ENCODE measurements at places on chromosomes 6 and 20.

- no peak for DNase-seq
Measured at GRCh38 chr6:36671687-36672375, 6.7 kb upstream of the CDKN1A start.

- no peak for DNase-seq
Measured at GRCh38 chr6:63565727-63566596, 6.3 kb upstream of the LOC128125822 start.

DNA sequence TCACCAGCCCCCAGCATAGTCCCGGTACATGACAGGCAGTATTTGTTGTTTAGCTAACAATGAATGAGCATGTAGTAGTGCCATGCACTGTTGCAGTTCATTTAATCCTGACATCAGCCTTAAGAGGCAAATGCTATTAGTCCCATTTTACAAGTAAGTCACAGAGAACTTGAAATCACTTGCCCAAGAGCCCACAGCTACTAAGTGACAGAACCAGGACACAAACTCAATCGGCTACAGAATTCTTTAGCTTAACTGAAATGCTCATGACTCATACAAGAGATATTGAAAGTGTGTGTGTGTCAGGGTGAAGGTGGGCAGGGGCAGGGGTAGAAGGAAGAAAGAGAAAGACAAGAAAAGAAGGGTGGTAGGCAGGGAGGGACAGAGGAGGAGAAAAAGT, 52.7 kb downstream of the UNC5CL start:
- DNase-seq: no peak

GRCh38 chr6:106163966-106164877, 78.1 kb downstream of the PRDM1 start:
- DNase-seq: peak; percentile 56

- no peak for DNase-seq
Measured at GRCh38 chr6:85484948-85485347, 35.1 kb downstream of the NT5E start.

DNA sequence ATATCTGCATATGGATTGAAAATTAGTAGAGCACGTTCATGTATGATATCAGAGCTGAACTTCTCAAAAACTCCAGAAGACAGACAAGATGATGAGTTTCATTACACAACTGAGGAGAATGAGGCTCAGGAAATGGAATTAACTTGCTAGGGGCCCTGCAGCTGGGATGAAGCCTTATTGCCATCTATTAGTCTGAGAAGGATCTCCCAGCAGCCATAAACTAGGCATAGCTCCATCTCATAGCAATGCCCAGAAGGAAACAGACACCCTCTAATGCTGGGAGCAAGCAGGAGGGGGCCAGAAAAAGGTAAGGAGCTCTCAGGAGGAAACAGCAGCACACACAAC, 18.0 kb downstream of the TFEB start:
- DNase-seq: no peak

DNA sequence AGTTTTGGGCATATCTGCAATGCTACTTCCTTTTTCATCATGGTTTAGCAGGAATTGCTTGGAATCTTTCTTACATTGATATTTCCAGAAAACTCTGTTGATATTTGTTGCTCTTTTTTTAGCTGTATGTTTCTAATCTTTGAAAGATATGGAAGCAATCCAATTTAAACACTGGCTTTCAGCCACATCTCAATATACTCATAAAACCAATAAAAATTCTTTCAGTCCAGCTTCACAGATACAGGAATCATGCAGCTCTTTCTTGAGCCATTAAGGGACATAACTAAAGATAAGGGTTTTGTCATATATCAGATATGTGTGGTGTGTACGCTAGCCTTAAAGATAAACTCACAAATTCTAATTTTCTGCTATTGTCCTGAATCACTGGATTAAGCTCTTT, 47.4 kb downstream of the PKIB start:
- DNase-seq: no peak

- DNase-seq: no peak
Measured at GRCh38 chr20:46365487-46366220, 40.8 kb downstream of the ELMO2 start.

DNA sequence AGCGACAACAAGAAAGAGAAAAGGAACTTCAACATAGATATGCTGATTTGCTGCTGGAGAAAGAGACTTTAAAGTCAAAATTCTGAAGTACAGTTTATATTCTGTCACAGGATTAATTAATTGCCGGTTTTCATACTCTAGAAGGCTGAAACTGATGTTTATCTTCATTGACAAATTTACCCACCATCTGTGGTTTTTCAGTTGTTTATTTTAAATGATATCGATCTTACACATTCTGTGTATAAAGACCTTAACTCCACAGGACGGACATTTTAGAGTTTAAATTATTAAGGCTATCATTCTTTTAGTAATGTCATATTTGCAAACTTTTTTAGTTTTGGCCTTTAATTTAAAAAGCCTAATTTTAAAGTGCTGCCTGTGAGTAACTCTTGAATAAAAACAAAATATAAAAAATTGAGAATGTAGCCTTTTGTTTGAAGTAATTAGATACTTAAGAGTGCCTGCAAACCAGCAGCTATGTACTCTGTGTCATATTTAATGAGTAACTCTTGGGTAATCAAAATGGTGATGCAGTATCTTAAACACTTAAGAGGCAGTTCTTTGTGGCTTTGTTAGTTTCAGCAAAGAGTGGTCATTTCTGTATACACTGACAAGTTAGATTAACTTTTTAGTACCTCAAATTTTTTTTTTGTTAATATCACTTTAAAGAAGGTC, 59.3 kb downstream of the CDC5L start:
- DNase-seq: no peak

- DNase-seq: no peak
Measured at GRCh38 chr6:13260831-13261230, 67.5 kb downstream of the TBC1D7 start.

GRCh38 chr6:123091091-123091895, 95.3 kb downstream of the CLVS2 start:
- DNase-seq: no peak

DNA sequence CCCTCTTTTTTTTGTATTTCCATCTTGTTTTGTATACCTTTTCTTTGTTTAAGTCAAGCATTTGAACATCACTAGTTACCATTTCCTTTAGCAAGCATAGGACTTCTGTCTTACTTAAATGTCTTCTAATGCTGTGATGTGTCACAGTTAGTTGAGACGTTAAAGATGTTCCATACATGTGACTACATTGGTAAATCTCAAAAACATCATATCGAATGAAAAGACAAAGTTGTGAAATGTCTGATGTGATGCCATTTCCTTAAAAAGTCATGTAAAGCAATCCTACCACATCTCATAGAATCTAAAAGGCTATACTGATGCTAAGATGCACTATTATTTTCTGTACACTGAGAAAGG, 26.8 kb downstream of the SLC16A10 start:
- DNase-seq: no peak

GRCh38 chr6:127221201-127221600, 45.5 kb upstream of the RNF146 start:
- no peak for DNase-seq

DNA sequence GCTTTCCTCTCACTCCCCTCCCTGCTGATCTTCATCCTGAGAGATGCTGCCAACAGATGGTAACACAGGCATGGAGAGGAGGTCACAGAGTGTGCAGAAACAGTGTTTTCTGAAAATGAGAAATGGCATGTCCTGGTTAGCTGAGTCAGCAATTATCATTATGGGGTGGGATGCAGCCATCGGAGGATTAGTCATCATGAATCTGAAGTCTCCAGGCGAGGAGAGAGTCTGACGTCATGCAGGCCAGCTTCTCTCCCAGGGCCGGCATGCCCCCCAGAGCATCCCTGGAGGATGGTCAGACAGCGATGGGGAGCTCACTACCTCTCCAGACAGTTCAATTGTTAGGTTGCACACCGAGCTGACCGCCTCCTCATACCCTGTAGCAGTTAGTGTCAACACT, 4.7 kb upstream of the GTSF1L start:
- DNase-seq: no peak

GRCh38 chr20:58073945-58074856, 154.3 kb downstream of the ANKRD60 start:
- no peak for DNase-seq

DNA sequence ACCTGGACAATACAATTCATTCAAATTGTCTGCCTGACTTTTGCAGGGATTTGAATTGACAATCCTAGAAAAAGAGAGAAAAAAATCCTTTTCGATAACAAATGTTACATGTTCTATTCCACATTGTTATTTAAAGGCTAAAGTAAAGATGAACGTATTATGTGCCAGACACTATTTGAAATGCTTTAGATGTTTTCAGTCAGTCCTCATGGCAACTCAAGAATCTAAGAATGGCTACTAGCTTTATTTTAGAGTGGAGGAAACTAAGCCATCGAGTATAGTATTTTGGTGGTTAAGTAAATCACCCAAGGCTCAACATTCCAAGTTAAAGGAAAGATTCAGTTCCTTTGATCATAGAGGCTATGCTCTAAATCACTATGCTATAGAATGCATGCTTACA, 558.6 kb upstream of the MAN1A1 start:
- no peak for DNase-seq

- no peak for DNase-seq
Measured at GRCh38 chr20:36745234-36745926, 510 bp downstream of the NDRG3 start.

GRCh38 chr20:21623074-21623780, 82.2 kb upstream of the PAX1 start:
- no peak for DNase-seq

DNA sequence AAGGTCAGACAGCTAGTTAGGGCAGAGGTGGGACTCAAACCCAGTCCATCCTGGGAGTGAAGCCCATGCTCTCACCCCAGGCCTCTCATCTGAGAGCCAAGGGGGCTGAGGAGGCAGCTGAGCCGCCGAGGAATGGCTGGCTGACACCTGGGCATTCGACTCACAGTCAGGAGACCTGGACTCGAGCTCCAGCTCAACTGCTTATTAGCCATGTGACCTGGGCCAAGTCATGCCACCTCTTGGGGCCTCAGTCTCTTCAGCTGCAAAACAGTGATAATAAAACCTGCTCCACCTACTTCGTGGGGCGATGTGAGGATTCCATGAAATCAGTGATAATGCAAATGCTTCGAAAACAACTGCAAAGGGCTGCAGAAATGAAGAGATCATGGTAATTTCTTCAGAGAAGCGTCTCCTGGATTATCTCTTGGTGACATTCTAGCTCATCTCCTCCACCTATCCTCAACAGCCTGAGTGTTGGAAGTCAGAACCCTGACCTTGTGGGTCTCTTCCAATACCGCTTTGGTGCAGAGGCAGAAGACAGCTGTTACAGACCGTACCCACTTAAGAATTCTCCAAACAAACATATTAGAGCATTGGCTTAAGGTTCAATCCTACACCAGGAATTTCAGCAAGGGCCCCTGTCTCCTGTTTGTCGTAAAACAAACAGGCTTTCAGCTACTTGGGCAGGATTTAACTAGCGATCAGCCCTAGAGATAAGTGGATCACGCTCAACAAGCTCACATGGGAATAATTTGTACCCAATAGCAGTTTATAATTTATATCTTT, 60.0 kb upstream of the PIM1 start:
- no peak for DNase-seq

- no peak for DNase-seq
Measured at GRCh38 chr6:158008864-158009113, 27.1 kb downstream of the SYNJ2 start.

DNA sequence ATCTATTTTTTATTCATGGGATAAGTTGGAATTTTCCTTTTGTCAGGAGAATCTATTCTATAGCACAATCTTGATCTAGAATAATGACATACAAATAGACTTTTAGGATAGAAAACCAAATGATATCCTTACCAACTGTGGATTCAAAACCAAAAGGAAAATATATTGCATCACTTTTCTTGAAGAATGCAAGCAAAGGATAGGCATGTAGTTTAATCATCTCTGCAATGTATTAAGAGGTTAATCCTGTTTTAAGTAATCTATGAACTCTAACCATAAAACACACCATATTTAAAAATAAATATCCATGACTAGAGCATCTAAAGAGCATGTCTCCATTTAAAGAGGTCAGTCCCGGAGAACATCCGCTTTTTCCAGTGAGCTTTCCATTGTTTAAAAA, 106.7 kb upstream of the CNKSR3 start:
- no peak for DNase-seq

DNA sequence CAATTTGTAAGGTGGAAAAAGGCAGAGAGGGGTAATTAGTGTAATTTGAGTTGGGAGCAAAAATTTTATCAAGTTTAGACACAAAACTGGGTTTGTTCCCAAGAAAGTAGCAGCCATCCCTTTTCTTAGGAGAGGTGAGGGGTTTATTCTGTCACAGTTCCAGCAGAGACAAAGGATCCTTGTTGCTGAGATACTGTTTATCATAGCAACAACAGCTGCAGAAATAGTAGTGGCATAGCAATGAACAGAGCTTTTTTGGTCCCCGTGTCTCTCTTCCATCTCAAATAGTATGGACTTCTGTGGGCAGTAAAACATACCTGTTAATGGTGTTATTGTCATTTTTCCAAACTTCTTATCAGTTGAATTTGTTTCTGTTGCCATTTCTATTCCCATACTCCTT, 23.9 kb downstream of the ZKSCAN8 start:
- DNase-seq: no peak

GRCh38 chr20:16267526-16267925, 305.7 kb downstream of the KIF16B start:
- DNase-seq: no peak

DNA sequence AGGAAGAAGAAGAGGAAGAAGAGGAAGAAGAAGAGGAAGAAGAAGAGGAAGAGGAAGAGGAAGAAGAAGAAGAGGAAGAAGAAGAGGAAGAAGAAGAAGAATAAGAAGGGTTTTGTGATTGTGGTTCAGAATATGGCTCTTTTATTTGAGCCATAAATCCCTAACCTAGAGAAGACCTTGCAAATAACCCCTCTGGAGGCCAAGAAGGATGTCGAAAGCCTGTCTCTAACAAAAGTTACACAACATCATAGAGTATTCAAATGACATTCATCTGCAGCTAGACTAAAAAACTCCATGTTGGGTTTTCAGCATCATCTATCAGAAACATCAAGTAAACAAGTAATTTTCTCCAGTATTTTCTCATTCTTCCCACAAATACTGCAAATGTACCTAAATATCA, 100.9 kb downstream of the RNASET2 start:
- no peak for DNase-seq

DNA sequence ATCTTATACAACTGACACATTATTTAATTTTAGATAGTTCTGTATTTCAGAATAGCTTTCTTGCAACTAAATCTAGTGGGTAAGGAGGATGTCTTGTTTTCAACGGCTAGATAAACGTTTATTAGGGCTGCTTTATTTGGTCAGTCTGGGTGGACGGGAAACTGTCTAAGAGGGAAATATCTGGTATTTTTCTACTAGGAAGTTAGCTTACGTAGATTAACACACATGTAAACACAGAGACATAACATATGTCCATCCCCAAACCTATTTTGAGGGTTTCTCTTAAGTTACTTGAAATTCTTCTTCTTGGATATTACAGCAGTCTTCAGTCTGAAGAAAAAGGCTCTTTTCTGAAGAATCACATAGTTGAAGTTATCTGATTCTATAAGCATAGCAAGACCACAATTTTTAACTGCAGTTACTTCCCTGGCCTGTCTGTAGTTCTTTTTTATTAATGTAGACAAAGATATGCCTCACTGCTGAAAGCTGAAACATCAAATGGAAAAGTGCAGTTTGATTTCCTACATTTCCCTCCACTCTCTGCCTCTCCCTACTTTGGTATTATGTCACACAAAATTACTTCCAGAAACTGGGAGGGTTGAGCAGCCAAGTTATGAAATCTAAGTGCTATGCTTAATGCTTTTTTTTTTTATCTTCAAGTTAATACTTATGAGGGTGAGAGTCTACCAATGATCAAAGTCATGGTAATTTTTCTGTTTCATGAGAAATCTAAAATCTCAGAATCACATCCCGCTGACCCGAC, 37.4 kb downstream of the PLAGL1 start:
- no peak for DNase-seq

GRCh38 chr20:39107741-39108140, 145.6 kb downstream of the DHX35 start:
- no peak for DNase-seq

Measured in activated T-cell treated with anti-CD3 and anti-CD28 coated beads for 24 hours (primary cell).